LHCN-M2 (cell line): ENCODE measurements at places on chromosomes 5 and 9. TPM values are rescaled to one million over a fixed set of nuclear protein-coding genes. Genes with fewer than 3 reads are reported as not detected.

DNA sequence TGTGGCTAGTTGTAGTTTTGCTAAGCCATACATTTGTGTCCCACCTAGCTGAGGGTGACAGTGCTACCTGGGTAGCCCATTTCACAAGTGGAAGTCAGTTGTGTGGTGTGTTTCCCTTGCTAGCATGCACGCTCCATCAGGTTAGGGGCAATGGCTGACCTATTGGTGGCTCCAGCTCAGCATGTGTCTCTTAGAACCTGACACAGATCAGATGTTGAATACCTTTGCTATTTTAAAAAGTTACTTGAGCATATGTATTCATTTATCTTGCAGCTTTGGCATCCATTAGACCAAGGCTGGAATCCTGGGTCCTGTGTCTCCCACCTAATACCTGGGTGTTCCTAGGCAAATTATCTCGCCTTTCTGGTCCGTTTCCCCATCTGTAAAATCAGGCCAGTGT, 44.8 kb downstream of the ZNF618 start:
- DNase-seq = no peak

DNA sequence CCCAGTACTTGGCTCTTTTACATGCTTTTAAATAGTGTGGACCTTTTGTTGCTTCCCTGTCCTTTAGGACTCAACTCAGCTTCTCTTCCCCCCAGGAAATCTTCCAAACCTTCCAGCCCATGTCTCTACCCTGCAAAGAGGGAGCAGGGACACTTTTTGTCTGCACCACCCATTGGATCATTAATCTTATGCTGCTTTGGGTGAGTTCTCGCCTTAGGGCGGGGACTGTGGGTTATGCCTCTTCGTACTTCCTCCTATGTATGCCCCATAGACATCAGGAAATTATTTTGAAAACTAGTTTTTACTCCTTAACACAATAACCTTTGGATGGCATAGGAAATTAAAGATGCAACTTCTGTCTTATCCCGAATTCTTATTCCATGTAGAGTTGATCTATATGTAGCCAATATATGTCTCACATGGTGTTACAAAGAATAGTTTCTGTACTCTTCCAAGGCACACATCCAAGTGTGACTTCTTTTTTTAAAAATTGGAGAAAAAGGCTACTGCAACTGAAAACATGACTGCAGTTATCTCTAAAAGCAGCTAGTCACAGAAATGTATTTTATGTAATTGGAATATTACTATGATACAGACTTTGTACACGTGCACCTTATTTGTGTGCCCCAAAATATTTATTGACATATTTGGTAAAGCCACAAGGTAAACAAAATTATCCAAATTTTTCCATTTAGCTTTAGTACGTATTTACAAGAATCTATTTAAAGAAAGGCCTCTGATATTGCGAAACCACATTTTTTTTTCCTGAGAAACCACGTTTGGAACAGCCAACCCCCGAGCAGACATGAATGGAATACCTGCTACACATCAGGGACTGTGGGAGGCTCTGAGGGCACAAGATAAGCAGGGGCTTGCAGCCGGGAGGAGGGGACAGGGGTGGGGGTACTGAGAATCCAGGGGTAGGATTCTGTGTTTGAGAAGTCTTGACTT, 133.6 kb downstream of the WDR41 start:
- peak; percentile 5 for DNase-seq

GRCh38 chr5:63053019-63053638, 474.5 kb downstream of the LRRC70 start:
- DNase-seq = no peak

The NUTM2F gene
- not detected in 2 replicates for total RNA-seq

DNA sequence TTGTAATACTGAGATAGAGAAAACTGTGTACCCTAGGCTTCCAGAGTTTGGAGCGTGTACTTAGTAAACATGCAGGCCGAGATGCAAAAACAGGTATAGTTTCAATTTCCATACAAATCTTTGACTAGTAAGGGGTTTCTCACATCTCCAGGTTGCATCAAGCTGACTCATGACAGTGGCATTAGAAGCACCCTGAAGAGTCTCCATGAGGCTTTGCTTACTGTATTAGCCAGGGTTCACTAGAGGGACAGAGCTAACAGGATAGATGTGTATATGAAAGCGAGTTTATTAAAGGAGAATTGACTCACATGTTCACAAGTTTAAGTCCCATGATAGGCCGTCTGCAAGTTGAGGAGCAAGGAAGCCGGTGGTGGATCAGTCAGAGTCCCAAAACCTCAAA, 275.3 kb upstream of the CDH6 start:
- no peak for DNase-seq
